Fibroblast of skin of scalp (primary cell): ENCODE measurements at places on chromosomes 2 and 18.

GRCh38 chr2:60775048-60775639 is 19.1 kb downstream of the PAPOLG start:
- no peak for DNase-seq

- DNase-seq = no peak
Observed at GRCh38 chr2:200790185-200790584, 21.5 kb upstream of the BZW1 start.

DNA sequence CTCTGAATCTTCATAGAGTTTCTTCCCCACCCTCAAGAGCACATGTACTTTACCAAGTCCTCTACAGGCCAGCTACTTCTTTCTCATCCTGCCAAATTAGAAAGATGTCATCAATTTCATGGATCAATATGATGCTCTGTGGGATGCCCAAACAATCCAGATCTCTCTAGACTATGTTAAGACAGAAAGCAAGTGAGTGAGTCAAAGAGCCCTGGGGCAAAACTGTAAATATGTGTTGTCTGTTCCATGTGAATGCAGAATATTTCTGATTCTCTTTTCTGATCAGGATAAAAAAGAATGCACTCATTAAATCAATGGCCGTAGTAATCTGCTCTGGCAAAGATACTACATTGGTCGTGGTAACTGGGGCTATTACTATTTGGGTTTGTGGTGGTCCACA is 53.1 kb upstream of the ROCK2 start:
- no peak for DNase-seq

DNA sequence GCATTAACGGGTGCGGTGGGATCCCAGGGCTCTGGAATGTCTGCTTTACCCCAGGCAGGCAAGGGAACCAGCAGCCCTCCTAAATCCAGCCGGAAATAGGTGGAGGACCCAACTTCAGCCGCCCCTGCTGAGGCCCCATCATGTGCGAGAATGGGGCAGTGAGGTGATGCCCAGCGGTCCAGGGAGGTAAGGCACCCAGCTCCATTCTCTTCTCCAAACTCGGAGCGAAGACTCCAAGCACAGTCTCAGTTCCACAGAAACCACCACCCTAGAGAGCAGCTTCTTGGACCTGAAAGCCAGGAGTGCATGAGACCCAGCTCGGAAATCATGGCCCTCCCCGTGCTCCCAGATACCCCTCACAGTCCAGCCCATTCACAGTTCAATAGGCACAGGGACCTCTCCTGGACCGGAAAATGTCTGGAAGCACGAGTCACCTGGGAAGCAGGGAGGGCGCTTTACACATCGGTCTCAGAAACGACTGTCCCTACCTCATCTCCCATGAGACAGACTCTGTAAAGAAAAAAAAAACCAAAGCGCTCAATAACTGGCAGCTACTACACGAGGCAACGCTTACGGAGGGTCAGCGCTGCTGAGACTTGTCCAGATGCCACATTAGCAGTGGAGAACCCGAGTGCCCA is 2.0 kb downstream of the SDC1 start:
- DNase-seq = no peak

GRCh38 chr2:204145791-204146190 is 209.2 kb downstream of the ICOS start:
- DNase-seq = no peak

DNA sequence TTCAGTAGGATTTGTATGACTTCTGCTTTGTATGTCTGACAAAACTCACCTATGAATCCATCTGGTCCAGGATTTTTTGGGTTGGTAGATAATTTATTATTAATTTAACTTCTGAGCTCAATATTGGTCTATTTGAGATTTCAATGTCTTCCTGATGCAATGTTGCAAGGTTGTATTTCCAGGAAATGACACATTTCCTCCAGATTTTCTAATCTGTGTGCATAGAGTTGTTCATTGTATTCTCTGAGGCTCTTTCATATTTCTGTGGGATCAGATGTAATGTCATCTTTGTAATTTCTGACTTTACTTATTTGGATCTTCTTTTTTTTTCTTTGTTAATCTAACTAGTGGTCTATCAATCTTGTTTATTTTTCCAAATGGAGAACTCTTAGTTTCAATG is 584.7 kb upstream of the SETBP1 start:
- DNase-seq = no peak

- DNase-seq = no peak
Observed at GRCh38 chr2:219109471-219109870, 48.8 kb upstream of the IHH start.

- peak; percentile 74 for DNase-seq
Observed at GRCh38 chr2:9057939-9058761, 54.7 kb upstream of the MBOAT2 start.

- DNase-seq = no peak
Observed at GRCh38 chr2:190506666-190507065, 27.9 kb downstream of the NEMP2 start.

GRCh38 chr2:23380562-23381065 is 4.4 kb upstream of the KLHL29 start:
- DNase-seq = no peak

DNA sequence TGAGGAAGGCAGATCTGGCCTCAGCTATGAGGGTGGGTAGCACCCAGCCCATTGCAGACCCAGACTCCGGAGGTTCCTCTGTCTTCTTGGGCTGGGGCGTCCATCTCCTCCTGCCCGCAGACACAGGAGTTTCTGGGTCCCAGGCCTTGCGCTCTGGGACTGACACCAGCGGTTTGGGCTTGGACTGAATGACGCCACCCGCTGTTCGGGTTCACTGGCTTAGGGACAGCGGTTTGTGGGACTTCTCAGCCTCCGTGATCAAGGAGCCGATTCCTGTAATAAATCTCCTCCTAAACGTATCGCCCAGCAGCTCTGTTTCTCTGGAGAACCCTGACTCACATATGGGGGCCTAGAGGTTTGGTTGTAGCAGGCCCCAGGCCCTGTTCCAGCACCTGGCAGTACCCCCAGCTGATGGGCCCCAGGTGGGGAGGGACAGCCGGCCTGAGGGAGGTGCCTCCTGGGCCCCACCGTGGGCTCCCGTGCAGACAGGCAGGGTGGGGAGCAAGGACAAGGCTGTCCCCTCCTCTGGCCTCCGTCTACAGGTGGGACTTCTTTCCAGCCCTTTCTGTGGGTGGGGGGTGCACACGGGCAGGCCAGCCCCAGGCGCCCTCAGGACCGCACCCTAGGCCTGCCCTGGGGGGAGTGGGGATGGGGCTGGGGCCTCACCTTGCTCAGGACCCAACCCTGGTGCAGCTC is 4.5 kb upstream of the AQP12A start:
- no peak for DNase-seq

DNA sequence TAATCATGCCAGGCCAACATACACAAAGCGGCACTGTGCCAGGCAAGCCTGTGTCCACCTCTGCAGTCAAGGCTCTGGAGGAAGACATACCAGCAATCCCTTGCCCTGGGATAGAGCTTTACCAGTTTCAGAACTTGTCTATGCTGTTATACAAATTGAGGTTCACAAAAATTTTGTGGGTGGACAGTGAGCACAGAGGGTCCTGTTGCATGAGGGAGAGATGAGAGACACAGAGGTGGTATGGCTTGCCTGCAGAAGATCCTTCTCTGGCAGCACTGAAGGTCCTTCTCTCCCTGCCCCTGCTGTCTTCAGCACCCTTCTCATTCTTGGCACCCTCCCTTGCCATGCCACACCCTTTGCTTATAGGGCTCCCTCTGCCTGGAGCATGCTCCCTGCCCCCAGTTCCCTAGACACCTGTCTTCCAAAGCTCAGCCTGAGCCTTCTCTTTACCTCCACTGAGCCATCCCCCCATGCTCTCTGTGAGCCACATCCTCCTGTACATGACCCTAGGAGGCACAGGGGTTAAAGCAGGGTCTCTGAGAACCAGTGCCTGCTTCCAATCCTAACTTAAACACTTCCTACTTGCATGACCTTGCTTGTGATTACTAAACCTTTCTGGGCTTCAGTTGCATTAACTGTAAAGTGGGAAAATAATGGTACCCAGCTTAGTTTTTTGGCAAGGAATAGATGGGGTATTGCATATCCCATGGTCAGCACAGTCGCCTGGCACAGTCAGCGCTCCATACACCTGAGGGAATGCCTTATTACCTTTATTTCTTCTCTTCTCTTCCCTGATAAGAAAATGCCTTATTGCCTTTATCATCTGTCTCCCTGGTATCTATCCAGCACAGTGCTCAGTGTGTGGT is 857 bp downstream of the FABP1 start:
- no peak for DNase-seq

DNA sequence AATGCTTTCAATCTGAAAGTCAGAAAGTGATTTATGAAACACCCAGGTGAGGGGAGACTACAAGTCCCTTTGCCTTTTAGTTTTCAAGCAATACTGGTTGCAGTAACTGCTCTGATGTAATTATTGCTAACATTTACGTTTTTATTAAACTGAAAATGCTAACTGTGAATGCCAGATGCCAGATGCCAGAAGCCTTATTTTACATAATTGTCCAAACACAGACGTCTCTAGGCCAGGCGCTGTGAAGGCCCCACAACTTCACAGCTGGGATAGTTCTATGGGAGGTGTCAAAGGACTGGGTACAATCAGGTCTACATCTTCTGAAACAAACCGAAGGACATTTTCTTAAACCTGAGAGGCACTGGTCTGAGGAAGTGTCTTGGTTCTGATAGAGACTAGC is 27.5 kb upstream of the MSGN1 start:
- DNase-seq = no peak

- DNase-seq = peak; percentile 87
Observed at GRCh38 chr2:96251721-96252292, 14.0 kb downstream of the TMEM127 start.

DNA sequence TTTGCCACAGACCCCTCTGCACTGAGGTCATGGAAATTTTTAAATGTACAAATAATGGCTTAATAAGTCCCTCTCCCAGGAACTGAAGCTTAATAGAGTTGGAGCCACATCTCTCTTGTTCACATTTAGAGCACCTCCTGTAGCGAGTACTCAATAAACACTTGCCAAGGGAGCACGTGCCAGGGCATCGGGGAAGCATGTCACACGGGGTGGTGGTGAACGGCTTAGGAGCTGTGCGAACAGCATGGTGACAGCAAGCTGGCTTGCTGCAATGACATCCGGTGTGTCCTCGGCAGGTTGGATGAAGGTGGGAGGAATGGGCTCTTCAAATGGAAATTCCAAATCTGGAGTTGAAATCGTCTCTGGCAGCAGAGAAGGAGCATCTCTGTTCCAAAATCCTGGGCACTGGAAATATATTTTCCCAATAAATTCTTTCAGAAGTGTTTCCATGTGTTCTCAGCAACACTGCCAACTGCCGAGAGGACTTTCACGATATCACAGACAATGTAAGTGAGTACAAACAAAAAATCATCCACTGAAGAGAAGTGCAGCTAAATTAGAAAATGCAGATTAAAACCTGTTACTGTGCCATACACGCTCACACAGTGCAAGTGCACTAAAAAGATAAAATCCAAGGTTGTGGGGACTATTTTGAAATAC is 74.1 kb downstream of the GALR1 start:
- DNase-seq = no peak

DNA sequence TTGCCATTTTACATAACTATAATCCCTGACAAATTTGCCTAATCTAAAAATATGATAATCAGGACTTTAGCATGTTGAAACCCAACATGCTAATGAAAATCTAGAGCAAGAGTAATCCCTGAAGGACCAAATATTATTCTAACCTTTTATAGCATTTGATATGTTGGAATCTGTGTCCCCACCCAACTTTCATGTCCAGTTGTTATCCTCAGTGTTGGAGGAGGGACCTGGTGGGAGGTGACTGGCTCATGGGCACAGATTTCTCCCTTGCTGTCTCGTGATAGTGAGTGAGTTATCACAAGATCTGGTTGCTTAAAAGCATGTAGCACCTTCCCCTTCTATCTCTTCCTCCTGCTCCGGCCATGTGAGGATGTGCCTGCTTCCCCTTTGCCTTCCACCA is 59.8 kb downstream of the SH3YL1 start:
- no peak for DNase-seq

DNA sequence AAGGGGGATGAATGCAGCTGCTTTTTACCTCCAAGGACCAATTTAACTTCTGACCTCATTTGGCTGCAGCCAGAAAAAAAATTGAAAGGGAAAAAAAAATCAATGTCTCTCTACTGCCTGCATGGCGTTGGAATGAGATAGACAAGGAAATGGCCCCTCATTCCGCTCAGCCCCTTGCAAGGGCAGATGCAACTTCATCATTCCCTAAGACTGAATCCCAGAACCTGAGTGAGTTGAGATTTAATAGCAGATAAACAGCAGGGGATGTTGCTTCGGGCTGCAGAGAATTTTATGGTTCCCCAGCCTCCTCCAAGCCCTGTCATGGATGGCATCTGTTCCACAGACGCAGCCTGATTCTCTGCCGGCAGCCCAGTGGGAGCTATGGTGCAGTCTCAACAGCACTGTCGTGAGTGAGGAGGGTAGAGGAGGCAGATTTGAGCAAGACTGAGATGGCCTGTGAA is 49.0 kb downstream of the CAPN13 start:
- peak; percentile 7 for DNase-seq

GRCh38 chr2:161228511-161229240 is 68.4 kb downstream of the TANK start:
- DNase-seq = no peak

- peak; percentile 11 for DNase-seq
Observed at GRCh38 chr2:141620372-141620771, 510.4 kb downstream of the LRP1B start.

DNA sequence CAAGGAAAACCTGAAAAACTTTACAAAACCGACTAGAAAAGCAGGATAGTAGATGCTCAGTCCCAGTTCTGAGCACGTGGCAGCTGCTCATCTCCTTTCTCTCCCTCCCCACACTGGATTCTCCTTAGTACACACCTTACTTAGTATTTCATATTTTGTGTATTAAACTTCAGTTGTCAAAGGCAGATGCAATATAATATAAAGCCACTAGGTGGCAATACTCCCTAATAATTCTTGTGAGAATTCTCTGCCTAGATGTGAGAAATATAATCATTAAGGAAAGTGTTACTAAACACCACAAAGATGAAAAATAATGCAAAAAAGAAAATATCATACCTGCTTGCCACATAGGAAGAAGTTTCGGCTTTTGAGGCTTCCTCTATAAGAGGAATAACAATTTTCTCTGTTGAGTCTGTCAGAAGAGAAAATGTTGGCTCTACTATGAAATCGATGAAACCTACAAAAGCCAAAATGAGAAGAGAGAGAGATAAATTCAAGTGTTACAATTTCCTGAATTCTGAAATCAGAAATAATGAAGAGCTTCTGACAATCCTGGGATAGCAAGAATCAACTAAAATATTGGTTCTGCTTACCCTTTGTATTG is 200.6 kb downstream of the PPP1R1C start:
- DNase-seq = peak; percentile 43

GRCh38 chr2:95346738-95347671 is 49.9 kb downstream of the KCNIP3 start:
- DNase-seq = no peak

DNA sequence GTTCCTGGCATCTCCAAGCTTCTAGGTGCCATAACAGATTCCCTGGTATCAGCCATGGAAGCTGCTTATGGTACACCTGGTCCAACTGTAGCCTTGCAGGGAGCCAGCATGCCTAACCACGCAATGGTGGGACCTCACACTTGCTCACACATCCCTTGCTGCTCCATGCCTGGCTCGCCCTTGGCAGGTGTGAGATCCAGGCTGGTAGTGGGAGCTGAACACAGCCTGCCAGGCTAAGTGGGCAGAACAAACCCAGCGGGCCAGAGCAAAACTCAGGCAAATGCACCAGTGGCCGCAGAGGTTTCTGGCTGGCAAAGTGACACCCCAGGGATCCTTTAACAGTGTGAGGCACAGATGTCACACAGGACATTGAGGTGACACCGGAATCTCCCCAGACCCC is 185.8 kb downstream of the NDUFA10 start:
- DNase-seq = no peak

GRCh38 chr2:114926303-114926702 is 483.9 kb downstream of the DPP10 start:
- DNase-seq = no peak
